Neural crest cell (in vitro differentiated cells): ENCODE measurements at places on chromosomes 3 and 15. TPM values are rescaled to one million over a fixed set of nuclear protein-coding genes. Genes with fewer than 3 reads are reported as not detected.

Gene CFAP20DC
- 10.4 and 12.8 TPM in 2 replicates for total RNA-seq

Gene EFHB
- 1.2 and 3.0 TPM in 2 replicates for total RNA-seq

Gene SLC12A1
- total RNA-seq, result 0.16 and 0.20 TPM in 2 replicates

Gene TGM5
- not detected in 2 replicates for total RNA-seq

Gene TM4SF1
- total RNA-seq, result not detected in 2 replicates

Gene TMC3
- total RNA-seq, result not detected in 2 replicates

Gene CCR5
- total RNA-seq, result not detected in 2 replicates

Gene MST1R
- 1.4 and 2.6 TPM in 2 replicates for total RNA-seq

Gene IL5RA
- total RNA-seq, result not detected in 2 replicates

Gene CLSTN2
- total RNA-seq, result 1.5 and 1.9 TPM in 2 replicates

Gene STRIT1
- total RNA-seq, result not detected in 2 replicates

Gene ANKRD63
- total RNA-seq, result not detected in 2 replicates

Gene ALS2CL
- total RNA-seq, result 0.16 and 0.26 TPM in 2 replicates

Gene LHFPL4
- 0.84 and 1.4 TPM in 2 replicates for total RNA-seq

Gene ECE2
- total RNA-seq, result not detected in 2 replicates

DNA sequence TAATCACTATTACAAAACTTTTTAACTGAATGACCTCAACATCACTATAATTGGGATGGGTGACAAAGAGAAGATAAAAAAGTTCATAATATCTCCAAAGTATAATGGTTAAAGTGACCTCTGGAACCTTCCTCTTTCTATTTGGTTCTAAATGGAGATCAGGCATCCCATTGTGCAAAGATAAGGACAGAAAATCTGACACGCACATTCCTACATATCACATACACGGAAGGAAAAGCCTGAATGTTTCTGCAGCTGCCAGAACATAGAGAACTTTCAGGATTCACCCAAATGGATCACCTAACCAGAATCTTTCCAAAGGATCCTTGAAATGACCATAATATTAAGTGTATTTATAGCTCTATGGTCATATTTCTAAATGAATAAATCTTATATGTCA is 128.2 kb downstream of the TFDP2 start:
- no peak for DNase-seq

DNA sequence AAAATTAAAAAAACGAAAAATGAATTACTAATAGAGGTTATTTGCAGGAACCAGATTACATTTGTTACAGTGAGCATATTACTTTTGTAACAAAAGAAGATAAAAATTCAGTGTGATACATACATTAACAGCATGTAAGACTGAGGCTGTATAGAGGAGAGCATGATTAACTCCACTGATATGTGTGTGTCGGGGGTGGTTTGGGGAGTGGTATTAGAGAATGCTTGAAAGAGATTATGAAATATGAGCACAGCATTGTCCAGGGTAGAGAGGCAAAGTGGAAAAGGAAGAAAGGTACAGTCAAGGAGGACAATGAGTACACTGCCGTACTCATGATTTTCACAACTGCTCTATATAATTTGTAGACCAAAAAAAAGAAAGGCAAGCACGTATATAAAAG is 62.9 kb upstream of the LRRFIP2 start:
- DNase-seq, result no peak

DNA sequence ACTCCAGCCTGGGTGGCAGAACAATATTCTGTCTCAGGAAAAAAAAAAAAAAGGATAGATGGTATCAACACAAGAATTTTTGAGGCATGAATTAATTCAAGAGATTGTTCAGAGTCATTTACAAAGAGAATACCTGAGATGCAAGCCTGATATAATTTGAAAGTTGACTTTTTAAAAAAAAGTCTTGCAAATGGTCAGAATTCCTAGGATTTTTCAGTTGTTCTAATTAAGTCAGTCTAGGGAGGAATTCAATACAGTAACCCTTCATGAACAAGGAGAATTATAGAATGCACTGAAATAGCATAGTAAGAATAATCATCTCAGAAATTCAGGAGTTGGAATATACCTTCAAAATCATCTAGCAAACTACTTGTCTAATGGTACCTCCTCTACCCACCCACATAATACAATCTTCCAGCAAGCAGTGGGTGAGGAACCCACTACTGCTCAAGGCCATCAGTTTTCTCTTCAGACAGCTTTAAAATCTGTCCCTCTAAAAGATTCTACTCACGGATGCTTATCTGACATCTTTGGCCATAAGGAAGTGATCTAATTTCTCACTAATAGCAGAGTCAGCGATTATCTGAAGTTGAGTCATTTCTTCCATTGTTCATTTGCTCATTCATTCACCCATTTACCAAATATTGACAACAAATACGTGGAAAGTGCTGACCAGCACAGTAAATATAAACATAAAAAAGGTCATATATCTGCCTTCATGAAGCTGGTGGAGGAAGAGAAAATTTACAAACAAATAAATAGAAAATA is 159.6 kb downstream of the GREM1 start:
- no peak for DNase-seq

DNA sequence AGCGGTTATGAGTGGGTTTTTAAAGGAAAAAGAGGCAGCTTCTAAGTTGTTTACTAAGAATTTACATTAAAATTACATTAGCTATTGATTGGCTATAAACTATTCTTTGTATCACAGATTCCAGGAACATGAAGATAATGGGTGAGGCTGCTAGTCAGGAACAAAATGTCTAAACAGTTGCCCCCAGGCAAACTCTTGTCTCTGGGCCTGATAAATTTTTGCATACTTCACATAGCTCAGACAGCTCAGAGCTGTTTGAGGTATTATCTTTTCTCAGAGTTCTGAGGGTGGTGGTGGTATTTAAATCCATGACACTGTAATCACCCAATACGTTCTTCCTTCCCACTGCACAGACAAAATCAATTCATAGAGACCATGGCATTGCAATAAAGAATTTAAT is 2.1 kb upstream of the HACD2 start:
- no peak for DNase-seq

DNA sequence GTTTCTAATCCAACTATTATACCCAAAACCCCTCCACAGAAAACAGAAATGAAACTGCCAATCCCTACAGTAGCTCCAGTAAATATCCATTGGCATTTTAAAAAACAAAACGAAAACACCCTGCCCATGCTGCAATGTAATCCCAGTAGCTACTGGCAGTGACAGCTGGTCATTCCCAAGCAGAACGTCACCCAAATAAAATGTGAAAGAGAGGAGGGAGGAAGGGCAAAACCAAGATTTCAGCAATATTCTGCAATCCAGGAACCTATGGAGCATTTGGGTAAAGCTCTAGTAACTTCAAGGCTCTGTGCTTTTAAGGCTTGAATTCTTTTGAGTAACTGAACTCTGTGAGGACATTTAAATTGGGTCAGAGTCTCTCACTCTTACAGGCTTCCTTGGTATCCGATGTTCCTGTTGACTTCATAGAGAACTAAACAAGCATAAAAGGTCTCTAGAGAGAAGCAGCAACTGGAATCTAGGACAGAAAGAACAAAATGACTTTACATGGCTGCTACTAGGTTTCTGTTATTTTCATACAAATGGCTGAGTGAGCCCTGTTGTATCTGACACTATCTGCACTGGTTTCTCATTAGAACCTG is 136.2 kb downstream of the TNIK start:
- no peak for DNase-seq

DNA sequence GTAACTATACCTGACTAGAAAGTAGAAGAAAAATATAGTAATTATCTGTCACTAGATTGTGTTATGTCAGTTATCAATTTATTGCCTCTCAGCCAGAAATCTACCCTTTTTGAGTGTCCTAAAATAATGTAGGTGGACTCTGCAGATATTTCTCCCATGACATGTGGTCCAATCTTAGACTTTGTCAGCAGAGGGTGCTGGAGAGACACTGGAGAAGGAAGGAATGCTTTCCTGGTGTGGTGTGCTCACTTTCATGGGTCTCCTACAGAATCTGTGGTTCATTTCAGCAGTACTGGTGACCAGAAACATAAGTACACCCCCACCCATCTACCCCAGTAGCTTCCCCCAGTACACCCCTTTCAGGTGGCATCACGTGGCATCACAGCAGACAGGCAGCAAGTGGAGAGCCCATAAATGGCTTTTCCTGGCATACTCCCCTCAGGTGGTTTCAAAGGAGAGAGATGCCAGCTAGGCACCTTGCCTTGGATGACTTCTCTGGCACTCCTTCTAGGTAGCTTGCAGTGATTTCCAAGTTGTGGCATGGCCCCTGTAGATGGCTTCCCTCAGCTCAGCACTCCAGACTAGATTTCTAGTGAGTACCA is 114.7 kb downstream of the GADL1 start:
- no peak for DNase-seq

DNA sequence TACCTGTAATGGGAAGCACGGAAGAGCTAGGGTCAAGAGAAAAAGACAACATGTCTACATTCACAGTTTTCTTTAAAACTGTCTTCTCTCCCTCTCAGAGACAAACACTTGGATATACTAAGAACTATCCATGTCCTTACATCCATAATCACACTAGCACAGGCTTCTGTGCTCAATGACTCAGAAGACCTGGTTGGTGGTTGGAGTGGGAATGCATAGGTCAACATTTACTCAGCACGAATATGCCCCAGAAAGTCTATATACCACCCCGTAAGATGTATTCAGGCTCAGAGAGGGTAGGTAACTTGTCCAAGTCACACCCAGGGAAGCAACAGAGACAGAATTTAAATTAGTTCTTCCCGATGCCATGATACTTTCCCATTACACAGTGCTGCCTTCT is 891.1 kb downstream of the TUSC7 start:
- DNase-seq, result no peak

GRCh38 chr3:136146981-136147729 is 49.0 kb downstream of the MSL2 start:
- no peak for DNase-seq

GRCh38 chr3:14208977-14209394 is 30.4 kb downstream of the LSM3 start:
- DNase-seq, result no peak

- DNase-seq, result no peak
These were observed 142.2 kb downstream of the DOCK3 start for GRCh38 chr3:50816894-50817293.

GRCh38 chr15:39881790-39882189 is 38.3 kb downstream of the GPR176 start:
- DNase-seq, result no peak

DNA sequence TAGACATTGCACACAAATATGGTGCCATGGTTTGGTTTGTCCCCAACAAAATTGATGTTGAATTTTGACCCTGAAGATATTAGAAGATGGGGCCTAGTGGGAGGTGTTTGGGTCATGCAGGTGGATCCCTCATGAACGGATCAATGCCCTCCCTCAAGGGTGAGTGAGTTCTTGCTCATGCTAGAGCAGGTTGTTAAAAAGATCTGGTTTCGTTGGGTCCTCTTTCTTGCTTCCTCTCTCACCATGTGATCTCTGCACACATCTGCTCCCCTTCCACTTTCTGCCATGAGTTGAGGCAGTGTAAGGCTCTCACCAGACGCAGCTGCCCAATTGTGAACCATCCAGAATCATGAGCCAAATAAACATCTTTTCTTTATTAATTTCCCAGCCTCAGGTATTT is 87.8 kb upstream of the MDFIC2 start:
- no peak for DNase-seq

DNA sequence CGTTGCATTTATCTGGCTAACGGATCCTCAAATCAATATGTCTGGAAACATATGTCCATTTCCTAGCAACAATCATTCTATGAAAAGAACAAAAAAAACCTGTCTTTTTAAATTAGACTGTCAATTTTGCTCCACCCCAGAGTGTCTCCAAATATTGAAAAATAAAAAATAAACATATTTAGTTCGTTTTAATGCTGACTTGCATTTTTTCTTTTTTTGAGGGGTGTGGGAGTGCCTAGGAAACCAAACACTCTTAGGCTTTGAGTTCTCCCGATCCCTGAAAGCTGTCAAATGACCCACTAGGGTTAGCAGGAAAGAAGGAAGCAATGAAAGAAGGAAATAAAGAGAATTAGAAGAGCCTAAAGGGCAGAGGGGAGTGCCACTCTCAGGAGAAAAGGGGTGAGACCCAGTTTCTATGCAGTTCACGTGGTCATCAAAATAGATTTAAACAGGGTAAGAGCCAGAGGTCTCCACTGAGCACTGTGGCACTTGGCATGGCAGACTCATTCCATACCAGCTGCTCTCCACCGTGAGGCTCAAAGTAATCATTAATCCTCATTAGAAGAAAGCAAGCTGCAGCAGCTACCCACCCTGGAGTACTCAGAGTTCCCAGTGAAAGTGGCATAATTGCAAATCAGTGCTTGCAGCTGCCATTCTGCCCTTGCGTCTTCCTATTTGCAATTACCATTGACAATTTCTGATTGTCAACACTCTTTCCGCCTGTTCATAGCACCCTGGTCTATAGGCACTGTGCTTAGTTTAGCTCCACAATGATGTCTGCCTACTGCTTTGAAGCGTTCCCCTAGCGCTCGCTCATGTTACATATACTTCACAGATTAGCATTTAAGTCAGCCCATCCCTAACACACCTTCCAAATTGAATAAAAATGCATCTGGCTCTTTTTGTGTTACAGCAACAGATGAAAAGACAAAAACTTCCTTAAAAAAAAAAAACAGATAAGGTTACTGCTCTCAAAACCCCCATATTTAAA is 32.3 kb downstream of the PDZRN3 start:
- no peak for DNase-seq

GRCh38 chr15:44529864-44530604 is 6.9 kb upstream of the EIF3J start:
- DNase-seq, result no peak

DNA sequence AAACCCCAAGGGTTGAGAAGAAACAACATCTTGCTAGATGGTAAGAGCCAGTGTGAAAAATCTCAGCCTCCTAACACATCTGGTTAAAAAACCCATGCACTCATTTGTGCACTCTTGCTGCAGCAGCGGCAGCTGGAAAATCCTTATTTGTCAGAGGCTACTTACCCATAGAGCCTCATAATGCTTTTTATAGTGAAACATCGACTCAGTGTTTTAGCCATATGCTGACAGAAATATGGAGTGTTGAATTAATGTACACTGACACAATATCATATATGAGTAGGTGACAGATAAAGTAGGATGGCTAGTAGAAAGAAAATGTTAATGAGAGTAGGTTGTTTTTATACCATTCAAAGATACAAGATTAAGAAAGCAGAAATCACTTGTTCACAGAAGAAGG is 13.0 kb downstream of the SLC9A9 start:
- DNase-seq, result no peak

GRCh38 chr3:135514060-135514448 is 451.5 kb upstream of the PPP2R3A start:
- no peak for DNase-seq

DNA sequence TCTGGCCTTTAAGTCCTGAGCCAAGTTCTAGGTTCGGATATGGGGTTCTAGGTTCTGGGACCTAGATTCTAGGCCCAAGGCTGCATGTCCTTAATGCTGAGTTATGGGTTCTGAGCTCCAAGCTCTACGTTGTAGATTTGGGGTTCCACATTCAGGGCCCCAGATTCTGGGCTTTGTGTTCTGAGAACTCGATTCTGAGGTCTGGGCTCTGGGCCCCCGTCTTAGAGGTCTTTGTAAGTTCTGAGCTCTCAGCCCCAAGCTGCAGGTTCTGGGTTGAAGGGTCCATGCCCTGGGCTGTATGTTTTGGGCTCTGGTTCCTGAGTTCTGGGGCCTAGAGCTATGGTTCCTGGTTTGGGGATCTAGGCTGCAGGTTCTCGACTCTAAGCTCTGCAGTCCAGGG is 10.0 kb upstream of the DNAJB8 start:
- no peak for DNase-seq

GRCh38 chr3:99683465-99683864 is 45.1 kb downstream of the COL8A1 start:
- DNase-seq, result no peak

GRCh38 chr3:52805270-52806039 is 10.9 kb downstream of the ITIH3 start:
- no peak for DNase-seq
